ENCODE measurements at places on chromosomes 4 and X. TPM values are rescaled to one million over a fixed set of nuclear protein-coding genes. Genes with fewer than 3 reads are reported as not detected.

Gene TMEM271
- total RNA-seq: not detected

Gene MAOA
- 2.5 TPM for total RNA-seq

DNA sequence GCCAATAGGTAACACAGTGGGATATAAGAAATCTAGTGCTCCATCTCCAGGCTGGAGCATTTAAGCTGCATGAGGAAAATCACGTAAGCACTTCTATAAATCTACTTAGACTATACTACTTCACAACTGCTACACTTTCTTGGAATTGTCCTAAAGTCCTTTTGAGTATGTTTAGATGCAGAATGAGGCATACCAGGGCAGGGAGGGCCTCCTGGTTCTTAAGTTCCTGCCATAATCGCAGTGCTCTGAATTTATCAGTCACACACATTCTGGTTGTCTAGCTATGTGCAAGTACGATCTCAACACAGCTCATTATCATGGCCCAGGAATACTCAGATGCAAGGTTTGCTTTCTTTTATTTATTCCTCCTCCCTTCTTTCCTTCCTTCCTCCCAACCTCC, 130.3 kb downstream of the GUCY2F start:
- no peak for DNase-seq

Gene COPS4
- total RNA-seq: 84.7 TPM

GRCh38 chr4:158122501-158122900, 50.3 kb downstream of the GASK1B start:
- peak; percentile 26 for DNase-seq

DNA sequence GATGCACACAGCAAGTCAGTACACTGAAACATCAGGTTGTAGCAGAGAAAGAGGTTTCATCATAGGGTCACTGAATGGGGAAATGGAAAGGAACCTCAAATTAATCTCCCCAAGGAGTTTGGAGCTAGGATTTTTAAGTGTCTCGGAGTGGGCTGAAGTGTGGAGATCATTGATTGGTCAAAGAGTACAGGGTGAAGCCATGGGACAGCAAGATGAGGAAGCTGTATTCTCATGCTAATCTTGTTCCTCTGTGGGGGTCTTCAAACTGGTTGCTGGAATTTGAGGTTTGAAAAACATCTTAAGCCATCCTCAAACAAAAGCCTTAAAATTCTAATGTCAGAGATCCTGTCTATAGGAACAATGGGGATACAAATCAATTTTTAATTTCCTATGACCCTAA, 78.8 kb upstream of the TEX13A start:
- DNase-seq: no peak

DNA sequence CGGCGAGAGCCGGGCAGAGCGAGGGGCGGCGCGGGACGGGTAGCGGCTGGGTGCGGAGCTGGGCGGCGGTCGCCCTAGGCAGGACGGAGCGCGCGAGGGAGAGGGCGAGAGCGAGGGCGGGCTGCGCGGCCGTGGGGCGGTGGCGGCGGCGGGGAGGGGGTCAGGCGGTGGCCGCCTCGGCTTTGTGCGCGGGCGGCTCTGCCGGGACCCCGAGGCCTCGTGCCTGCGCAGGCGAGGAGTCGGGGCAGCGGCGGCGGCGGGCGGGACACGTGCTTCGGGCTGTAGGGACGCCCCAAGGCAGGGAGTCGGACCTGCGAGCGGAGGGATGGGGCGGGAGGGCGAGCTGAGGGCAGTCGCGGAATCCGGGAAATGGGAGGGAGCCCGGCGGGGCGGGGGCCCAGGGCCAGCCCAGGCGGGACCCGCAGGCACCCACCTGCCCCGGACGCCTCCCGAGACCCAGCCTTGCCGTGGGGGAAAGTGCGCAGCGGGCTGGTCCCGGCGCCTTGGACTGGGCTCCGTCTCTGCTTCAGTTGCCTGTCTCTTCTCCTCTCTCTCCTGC, 465 bp downstream of the BMPR1B start:
- DNase-seq: peak; percentile 52
